ENCODE measurements at places on chromosomes 7 and 10.

DNA sequence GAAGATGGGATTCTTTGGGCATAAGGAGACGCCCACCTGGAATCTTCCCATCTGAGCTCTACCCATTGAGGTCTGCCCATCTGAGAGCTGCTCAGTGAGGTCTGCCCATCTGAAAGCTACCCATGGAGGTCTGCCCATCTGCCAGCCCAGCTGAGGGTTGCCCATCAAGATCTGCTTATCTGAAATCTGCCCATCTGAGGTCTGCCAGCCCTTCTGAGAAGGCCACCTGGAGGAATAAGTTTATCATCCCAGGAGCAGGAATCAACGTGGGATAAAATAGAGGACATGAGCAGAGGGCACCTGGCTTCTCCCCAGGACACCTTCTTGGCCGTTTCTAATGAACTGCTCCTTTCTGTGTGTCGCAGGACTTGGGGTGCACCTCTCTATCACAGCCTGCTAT lies 35.3 kb upstream of the PDZD8 start:
- no peak for DNase-seq

GRCh38 chr10:5588080-5588453 lies 63.3 kb downstream of the CALML3 start:
- DNase-seq: no peak

- DNase-seq: no peak
Observed at GRCh38 chr10:125727436-125727835, 7.9 kb downstream of the EDRF1 start.

GRCh38 chr7:18320971-18321567 lies 174.5 kb upstream of the HDAC9 start:
- DNase-seq: peak; percentile 76

- no peak for DNase-seq
Observed at GRCh38 chr10:33334153-33334804, at the start of gene NRP1. Gene NRP1, minus strand, starts transcription at chr10:33334667. Its CDS starts 285 bp downstream, at chr10:33334382.

DNA sequence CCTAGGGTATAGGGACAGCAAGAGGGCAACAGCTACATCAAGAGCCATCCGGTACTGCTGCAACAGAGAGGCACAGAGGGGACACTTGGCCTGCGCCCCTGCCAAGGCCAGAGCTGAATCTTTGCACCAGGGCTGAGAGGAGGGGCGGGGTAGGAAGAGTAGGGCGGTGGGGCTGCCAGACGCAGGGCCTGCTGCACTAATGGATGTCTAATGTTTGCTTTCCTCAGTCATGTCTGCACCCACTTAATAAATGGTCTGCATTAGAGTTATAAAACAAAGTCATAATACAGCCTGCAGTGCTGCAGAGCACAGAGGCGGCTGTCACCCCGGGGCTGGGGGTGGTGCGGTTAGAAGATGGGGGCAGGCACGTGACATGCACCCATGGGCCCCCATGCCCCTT lies 42.2 kb upstream of the SLC29A3 start:
- DNase-seq: no peak

GRCh38 chr7:96418581-96418980 lies 96.7 kb upstream of the SLC25A13 start:
- DNase-seq: no peak

DNA sequence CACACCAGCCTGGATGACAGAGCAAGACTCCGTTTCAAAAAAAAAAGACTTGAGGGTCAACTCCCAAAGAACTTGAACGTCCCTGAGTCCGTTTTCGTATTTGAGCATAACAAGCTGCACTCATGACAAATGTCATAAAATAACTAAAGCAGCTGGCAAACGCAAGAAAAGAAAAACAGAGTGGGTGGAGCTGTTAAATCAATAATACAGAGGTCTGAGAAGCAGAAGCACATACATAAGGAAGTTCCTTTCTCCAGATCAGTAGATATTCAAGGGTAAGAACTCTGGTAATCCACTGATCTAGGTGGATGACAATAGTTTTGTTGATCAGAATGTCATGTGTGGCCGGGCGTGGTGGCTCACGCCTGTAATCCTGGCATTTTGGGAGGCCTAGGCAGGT lies 150.1 kb downstream of the FAM107B start:
- no peak for DNase-seq

DNA sequence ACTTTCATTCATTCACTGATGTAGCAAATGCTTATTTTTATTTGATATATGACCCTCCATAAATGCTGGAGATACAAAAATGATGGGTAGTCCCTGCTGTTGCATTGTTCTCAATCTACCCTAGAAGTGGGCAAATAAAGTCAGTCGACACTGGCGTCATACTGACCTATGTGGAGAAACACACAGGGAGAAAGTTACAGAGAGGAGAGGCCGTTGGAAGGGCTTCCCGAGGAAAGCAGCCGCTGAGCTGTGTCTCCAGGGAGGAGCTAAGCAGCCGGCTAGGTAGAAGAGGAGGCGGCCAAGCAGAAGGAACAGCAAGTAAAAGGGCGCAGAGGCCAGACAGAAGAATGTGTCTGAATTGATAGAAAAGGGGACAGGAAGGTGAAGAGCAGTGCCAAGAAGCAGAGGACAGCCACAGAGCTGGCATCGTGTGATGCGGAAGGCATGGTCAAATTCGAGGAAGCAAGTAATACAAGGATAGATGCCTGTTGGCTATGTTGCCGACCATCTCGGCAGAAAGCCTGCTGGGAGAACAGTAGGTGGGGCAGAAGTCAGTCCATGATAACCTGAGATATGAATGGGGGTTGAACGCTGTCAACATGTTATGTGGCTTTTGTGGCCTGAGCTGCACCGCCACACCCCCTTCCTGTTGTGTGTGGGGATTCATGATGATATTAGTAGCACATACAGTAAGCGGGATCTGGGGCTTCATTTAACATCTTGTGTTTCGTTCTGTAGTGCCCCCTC lies 25.9 kb downstream of the ST8SIA6 start:
- no peak for DNase-seq

DNA sequence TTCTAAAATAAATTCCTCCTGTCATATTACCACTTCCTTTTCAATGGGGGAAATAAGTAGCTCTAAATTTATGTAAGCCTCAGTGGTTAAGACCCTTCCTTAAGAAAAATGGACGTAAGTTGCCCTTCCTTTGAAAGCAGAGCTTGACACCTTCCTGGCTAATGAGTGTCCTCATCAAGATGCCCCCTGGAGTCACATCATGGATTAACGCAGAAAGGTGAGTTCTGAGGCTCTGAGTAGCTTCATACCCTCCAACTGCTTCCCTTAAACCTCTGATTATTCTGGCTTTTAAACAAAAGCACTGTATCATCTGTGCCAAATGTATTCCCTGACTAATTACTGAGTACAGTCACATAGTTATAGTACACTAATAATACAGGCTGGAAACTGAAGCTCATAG lies 14.7 kb downstream of the KCTD7 start:
- DNase-seq: no peak

- DNase-seq: peak; percentile 29
Observed at GRCh38 chr7:70647801-70648498, 484.0 kb upstream of the GALNT17 start.

DNA sequence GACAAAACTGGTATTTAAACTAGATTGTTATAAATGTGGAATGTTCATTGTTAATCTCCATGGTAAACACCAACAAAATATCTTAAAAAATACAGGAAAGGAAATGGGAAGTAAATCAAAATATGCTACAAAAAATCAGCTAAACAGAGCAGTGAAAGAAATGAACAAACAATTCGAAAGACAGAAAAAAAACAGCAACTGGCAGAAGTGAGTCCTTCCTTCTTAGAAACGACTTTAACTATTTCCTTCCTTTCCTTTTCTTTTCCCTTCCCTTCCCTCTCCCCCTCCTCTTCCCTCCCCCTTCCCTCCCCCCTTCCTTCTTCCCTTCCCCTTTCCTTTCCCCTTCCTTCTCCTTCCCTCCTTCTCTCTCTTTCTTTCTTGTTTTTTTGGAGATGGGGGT lies 12.8 kb downstream of the ZNF248 start:
- DNase-seq: no peak

GRCh38 chr10:89793649-89794254 lies 92.4 kb downstream of the KIF20B start:
- peak; percentile 88 for DNase-seq

GRCh38 chr10:17730667-17731066 lies 21.3 kb upstream of the TMEM236 start:
- no peak for DNase-seq

GRCh38 chr10:113520690-113521474 lies 32.0 kb upstream of the HABP2 start:
- DNase-seq: peak; percentile 89

DNA sequence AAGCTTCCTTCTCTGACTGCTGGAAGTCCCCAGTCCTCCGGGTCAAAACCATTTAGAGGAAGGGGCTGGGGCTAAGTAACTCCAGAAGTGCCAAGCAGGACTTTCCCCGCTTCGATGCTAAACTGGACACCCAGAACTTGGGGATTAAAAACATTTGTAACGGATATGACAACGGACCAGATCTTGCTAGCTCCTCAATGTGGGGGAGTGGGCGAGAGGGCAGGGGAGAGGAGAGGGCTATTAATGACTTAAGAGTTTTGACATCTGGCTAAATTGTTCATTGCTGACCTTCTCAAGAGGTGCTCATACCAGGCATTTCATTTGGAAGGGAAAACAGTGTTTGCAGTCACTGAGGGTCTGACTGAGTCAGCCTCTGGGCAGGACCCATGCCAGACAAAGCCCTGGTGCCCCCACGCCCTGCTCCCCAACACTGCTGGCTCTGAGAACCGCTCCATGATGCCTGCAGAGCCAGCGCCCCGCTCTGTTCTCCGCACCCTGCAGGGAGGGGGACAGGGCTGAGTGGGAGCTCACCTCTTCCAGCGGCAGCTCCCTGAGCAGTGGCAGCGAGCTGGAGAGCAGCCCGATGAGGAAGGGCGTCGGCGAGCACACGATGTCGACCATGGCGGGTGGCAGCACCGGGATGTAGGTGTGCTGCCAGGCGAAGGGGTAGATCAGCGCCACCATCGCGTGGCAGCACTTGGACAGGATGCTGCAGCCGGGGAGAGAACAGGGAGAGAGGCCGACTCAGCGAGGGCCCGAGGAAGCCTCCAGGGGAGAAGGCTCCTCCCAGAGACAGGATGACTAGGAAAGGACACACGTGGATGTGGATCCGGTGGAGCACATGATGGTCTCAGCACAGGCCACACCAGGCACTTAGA lies 47.7 kb upstream of the MKRN1 start:
- peak; percentile 42 for DNase-seq

DNA sequence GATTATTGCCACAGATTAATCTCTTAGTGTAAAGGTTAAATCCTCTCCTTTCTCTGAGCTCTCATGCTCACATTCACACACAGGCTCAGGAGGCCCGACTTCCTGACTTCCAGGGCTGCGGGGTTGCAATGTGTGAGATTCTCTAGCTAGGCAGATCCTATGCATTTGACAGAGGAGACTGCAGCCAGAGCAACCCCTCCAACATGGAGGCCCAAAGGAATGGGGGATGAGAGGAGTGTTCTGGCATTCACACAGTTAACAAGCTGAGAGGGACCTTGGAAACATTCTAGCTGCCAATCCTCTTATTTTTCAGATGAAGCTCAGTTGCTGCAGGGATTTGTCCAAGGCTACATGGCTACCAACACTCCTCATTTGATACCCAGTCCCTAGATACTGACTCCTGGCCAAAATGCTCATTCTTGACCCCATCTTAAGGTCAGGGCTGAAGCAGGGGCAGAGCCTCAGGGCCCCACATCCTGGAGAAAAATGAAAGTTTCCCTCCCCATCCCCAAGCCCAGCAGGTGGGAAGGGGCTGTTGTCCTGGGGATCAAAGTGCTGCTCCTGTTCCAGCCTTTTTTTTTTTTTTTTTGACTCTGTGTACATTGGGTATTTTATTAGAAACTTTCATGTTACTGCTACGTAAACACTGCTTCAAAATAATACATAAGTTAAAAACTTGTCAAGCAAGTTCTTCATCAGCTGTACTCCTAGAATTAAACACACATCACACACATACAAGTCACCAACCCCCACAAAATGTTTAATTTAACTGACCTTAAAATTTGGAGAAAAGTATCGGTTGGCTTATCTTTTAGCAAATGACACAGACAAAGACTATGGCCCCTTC lies 325.6 kb downstream of the PLXNA4 start:
- DNase-seq: no peak

- DNase-seq: peak; percentile 91
Observed at GRCh38 chr7:23022258-23022769, 8.4 kb upstream of the HYCC1 start.

- DNase-seq: no peak
Observed at GRCh38 chr7:33550979-33551378, 354.4 kb upstream of the BMPER start.

DNA sequence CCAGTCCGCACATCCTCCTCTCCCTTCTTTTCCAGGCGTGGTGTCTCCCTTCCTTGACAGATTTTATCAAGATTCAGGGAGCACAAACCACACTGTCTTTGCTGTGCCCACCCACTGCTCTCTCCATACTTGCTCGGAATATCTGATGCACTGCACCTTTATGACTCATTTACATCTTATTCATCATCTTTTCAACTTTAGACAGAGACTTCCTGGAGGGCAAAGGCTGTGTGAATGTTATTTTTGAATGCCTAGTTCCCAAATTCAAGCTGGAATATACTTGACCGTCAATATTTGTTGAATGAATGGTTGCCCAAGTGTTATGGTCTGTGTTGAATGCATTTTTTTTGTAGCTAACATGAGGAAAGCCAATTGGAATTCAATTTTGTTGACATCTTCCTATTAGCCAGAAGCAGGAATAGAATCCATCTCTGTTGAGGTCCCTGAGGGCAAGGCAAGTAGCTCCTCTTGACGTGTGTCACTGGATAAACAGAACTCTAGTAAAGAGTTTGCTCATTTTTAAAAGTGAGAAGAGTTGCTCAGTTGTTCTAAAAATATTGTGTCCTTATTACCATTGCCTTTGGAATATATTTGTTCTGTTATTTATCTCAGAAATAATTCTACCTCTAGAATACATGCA lies 95.0 kb downstream of the KLF6 start:
- peak; percentile 16 for DNase-seq

- DNase-seq: no peak
Observed at GRCh38 chr7:103870664-103871063, 118.8 kb downstream of the RELN start.

DNA sequence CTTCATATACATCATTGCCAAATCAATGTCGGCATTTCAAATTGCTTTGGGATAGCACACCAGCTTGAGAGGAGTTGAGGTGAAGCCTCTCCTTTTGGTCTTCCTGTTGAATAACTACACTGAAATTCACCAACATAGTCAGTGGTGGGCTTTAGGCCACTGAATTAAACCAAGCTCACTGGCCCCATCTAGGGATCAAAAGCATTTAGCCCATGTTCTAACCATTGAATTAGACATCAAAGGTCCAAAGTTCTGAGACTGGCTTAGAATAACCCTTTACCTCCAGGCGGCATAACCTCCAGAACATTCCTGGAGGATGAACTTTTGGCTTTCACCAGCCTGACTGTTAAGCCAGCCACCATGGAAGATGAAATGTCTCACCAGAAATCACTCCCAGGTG lies 54.6 kb downstream of the BPGM start:
- DNase-seq: peak; percentile 79

DNA sequence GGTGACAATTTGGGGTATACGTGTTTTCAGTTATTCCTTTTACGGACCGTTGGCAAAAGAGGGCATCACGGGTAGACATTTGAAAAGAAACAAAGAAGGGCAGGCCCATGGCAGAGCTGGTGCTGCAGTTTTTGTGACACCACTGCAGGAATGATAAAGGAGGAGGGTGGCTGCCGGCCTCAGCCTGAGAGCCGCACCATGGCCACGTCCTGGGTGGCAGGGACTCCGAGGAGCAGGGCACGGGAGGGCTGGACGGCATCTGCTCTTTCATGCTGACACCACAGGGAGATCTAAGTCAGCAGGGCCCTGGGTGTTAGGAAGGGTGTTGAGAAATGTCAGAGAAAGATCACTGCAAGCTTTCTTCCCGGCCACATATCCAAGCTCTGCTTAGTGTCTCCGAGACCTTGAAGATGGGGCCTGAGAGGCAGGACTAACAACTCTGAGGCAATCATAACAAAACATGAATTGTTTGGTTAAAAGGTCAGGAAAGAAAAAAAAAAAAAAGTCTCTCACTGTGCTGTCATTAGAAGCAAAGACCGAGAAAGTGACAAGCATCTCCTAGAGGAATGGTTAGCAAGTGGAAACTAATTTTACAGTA lies 36.6 kb downstream of the INSYN2A start:
- no peak for DNase-seq
